Mucosa of gallbladder (tissue), 1 donor: ENCODE measurements at places on chromosomes 2 and 18.

DNA sequence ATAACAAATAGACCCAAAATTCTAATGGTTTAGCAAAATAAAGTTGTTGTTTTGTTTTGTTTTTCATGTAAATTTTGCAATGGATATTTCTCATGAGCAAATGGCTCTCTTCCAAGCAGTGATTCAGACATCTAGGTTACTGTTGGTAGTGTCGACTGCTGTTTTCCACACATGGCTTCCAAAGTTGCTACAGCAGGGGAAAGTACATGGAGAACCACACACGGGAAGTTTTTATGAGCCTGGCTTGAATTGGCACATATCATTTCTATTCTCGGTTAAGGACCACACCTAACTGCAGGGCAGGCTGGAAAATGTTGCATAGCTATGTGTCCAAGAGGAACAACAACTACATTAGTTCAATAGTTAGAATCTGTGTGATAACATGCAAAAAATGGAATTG is 262.1 kb downstream of the GALNT13 start:
- DNase-seq, result no peak

DNA sequence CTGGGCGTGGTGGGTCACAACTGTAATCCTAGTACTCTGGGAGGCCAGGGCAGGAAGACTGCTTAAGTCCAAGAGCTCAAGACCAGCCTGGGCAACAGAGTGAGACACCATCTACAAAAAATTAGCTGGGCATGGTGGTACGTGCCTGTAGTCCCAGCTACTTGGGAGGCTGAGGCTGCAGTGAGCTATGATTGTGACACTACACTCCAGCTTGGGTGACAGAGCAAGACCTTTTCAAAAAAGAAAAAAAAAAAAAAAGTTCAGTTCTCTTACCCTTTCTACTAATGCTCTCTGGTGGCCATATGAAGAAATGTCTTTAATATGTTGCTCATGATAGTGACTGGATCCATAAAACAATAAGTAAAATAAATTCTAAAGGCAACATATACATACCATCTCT is 14.9 kb downstream of the TYW5 start:
- no peak for DNase-seq

DNA sequence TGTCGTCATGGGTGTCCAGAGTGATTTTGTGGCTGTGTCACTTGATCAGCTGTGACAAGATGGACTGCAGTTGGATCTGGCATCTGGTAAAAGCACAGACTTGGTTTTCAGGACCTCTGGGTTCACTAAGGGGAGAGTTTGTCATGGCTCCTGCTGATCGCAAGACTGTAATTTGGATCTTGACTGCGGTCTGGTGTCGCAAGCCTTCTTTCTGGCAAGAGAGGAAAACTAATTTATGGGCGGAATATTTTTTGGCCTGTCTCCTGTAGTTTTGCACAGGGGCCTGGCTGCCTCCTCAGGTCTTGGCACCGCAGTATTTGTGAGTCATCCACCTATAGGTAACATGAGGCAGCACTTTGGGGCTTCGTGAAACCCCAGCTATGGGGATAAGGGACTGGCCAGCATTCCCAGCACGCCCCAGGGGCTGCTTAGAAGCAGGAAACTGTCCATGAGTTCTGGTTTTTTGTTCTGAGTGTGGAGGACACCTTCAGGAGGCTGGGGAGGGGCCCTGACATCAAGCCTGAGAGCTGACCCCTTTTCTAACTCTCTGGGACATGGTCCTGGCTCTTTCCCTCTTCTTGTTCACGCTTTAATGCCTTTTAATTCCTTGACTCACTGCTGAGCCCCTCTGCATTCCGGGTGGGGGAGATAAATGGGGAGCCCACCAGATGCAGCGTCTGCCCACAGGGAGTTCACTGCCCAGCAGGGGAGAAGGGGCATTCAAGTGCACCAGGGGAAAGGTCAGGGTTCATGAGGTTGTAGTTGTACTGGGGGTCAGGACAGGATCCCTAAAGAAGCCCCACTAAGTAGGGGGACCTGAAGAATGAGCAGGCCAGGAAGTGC is 12.2 kb downstream of the SH3BP4 start:
- no peak for DNase-seq

- DNase-seq, result no peak
Measured at GRCh38 chr2:217901835-217902378, 100.9 kb downstream of the TNS1 start.

DNA sequence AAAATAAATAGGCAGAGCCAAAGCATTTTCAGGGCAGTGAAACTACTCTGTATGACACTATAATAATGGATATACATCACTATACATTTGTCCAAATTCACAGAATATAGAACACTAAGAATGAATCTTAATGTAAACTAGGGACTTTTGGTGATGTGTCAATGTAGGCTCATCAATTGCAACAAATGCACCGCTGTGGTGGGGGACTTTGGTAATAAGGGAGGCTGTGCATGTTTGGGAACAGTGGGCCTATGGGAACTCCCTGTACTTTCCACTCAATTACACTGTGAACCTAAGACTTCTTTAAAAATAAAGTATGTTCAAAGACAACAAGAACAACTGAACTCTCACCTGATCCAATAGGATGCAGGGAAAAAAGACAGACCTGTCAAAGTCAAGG is 220.7 kb downstream of the CMPK2 start:
- DNase-seq, result no peak

DNA sequence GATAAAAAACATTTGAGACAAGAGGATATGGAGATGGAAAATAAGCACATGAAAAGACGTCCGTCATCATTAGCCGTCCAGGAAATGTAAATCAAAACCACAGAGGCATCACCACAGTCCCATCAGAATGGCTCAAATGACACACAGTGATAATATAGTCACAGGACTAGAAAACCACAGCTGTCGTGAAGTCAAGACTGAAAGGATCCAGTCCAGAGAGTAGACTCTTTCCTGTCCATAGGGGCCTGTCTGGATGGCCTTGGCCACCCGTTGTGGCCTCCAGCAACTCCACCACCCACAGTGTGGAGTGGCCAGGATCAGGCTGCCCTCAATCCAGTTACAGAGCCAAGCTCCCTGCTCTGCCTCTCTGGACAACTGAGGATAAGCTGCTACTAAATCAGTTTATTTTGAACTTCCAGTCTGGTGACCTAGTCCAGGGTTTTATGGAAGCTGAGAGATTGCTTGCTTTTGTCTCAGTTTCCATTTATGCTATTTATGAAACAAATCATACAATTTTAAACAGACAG is 60.4 kb downstream of the RHOB start:
- DNase-seq, result no peak

DNA sequence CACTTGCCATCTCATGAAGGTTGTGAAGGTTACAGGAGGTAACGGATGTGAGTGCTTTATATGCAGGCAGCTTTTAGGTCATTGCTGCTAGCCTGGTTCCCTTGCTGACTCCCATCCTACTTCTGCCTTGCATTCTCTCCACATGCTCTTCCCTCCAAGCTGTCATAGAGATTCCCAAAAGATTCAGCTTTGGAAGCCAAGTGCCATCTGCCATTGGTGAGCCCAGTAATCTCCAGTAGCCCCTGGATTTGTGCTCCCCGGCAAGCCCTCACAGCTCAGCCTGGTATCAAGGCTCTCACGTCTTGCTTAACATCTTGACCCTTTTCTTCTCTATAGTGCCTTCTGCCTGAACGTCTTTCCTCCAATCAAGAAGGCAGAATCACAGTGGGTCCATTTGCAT is 61.6 kb downstream of the MYT1L start:
- DNase-seq, result no peak

DNA sequence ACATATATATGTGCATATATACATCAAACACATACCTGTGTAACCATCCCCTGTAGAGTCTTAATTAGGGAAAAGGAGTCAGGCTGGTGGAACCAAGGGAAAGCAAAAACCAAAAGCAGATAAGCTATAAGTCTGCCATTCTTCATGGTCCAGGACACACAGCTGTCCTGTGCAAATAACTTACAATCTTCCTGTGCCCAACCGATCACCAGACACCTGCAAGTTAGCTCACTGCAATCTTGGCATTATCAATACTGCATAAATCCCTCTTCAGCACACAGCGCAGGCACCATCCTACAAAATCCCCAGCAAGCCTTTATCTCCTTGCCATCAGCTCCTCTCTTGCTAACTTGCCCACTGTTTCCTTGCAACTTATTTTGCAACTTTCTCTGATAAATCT is 60.8 kb upstream of the DYNAP start:
- no peak for DNase-seq

GRCh38 chr2:196479350-196479749 is 160.2 kb upstream of the CCDC150 start:
- no peak for DNase-seq

DNA sequence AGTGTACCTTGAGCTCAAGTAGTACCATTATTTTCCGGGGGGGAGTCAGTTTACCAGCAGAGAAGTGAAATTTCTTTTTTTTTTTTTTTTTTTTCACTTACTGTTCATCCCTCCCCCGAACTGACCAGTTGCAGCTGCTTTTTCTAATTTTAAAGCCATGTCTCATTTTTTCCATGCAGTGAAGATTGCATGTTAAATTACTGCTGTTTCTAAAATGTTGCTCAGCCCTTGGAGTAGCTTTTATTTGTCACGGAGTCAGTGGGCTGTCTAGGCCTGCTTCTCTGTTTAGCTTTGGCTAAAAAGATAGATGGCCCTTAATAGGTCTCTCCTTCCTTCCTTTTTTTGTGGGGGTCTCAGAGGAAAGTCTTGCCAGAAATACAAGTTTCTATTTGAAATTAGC is 70.2 kb downstream of the NGEF start:
- no peak for DNase-seq
